ENCODE measurements at places on chromosomes 11 and 22.

GRCh38 chr11:25941353-25941752 lies 390.6 kb upstream of the ANO3 start:
- no peak for DNase-seq

- no peak for DNase-seq
Measured at GRCh38 chr22:49910229-49911155, 7.7 kb downstream of the ALG12 start.

- DNase-seq = no peak
Measured at GRCh38 chr22:19841641-19842392, 12.9 kb downstream of the GNB1L start.

DNA sequence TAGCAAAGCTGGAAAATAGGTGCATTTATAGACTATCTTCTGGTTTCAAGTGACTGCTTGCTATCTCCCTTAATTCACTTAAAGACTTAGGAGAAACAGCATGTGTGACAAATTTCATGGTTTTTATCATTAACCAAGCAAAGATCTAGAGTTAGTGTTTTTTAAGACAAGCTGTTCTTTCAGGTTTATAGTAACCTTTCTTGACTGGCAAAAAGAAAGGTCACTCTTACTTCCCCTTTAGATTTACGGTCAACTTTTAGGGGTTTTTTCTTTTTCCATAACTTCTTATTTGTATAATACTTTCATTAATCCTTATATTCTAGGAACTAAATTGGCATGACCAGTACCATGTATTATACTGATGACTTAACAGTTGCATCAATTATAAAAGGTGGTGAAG lies 46.6 kb downstream of the KDM2A start:
- DNase-seq = no peak

GRCh38 chr22:18997925-18998315 lies 61.8 kb upstream of the PRODH start:
- no peak for DNase-seq

DNA sequence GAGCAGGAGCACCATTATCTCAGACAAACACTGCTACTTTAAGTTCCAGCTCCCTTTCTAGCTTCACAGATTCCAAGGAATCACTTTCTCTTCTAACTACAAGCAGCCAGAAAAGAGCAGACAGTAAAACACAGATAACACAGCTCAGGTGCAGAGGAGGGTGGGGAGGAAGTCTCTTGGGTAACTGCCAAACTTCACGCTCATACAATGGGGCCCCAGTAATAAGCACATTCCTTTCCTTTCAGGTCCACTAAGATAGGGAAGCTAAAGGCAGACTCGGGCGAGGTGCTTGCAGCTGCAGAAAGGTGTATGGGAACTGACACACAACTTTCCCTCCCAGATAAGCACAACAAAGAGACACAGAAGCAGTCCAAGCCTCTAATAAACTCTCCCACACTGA lies 69.2 kb upstream of the OR9G4 start:
- no peak for DNase-seq

DNA sequence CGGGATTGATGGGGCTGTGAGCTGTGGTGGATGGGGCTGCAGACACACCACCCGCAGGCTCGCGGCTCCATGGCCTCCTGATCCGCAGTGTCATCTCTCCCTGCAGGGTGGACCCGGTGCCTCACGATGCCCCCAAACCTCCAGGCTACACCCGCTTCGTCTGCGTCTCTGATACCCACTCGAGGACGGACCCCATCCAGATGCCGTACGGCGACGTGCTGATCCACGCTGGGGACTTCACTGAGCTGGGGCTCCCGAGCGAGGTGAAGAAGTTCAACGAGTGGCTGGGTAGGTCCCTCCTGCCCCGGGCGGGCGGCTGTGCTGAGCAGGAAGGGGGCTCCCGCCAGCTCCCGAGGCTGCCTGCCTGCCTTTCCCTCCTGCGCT lies 23.1 kb downstream of the MPPED1 start:
- DNase-seq = no peak

GRCh38 chr11:14350215-14350614 lies 8.8 kb downstream of the RRAS2 start:
- DNase-seq = no peak

DNA sequence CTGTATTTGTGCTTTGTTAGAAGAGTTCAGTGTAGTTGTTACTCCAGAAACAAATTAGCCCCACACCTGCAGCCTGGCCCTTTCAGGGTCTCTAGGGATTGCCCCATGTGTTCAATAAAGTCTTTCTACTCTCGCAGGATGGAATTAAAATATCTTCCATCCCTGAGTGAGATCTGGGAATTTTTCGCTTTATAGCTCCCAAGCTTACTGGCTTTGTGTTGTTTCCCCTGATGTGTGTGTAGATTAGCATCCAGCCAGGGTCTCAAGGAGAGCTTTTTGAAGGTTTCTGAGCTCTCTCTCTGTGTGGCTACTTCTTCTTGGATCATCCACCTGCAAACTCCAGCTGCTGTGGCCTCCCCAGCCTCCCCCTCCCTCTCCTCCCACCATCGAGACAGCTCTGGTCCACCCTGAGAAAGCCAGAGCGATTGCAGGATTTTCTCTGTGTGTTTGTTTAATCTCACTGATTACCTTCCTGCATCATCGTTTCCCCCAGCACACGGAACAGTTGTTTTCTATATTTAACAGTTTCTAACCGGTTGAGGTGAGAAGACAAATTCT lies 553.5 kb downstream of the TBC1D22A start:
- DNase-seq = peak; percentile 57

- DNase-seq = no peak
Measured at GRCh38 chr11:20080032-20080685, 80.1 kb downstream of the DBX1 start.

DNA sequence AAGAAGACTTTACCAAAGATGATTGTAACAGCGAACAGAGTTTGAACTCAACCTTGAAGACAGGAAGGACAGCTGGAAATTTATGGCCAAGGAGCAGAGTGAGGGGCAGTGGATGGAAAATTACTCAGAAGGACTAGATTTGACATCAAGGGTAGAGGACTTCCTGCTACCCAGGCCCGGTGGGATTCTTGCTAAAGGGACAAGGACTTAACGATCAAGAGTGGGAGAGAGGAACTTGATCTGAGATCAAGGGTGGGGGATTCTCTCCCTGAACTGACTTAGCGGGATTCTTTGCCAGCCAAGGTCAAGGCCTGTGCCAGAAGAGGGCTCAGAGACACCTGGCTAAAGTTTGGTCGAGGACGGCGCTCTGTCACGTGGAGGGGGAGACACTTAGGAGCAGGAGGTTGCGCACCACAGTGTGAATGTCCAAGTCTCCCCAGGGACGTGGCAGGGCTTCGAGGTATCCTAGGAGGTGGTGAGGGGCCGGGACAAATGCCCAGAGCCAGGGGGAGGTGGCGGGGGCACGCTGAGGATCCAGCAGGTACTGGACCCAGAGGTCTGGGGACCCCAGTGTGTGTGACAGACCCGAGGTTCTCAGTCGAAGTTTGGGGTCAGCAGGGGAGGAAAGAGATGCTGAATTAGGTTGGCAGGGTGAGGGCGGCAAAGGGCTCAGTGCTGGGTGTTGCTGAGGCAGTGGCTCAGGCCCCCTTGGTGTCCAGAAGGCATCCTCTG lies 46.1 kb upstream of the SHISAL1 start:
- DNase-seq = no peak

DNA sequence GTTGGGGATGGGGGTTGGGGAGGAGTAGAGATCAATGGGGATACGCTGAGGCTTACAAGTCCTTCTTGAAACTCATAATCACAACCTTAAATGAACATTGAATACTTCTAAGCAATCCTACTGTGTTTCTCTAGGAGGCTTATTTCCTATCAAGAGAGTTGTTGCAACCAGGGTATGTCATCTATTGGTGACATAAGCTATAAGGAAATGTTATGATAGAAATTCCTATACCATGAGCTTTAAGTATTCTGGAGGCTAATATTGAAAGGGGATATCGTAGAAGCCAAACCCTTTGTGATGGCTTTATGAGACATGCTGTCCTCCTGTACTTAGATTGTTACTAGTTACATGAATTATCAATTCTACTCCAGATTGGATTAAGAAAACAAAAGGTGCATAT lies 72.9 kb downstream of the DKK3 start:
- DNase-seq = no peak

DNA sequence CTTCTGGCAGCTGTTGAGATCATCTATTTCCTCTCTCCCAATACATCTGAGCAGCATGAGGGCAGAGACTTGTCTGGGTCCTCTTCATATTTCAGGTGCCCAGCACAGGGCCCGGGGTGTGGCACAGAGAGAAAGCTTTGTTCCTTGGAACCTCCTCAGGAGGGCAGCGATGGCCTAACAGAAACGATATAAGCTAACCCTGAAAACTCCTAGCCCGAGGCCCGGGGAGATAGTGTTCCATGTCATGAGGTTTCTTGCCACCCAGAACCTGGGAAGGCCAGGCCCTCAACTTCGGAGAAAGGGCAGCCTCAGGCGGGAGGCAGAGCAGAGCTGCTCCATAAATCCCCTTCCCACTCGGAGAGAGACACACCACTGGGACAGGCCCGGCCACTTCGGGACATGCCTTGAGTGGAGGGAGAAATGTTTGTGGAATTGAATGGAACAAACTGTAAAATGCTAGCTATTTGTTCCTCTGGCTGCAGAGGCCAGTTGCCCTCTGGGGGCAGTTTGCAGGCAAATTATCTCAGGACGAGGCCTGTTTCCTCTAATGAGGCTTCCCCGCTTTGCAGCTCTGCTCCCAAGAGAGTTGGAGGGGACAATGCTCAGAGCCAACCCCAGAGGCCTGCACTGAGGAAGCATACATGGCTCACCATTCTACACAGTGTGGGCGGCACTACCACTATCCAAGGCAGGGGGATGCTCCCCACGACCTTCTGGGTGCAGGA lies 11.6 kb downstream of the ARRB1 start:
- DNase-seq = no peak

GRCh38 chr11:27212248-27212780 lies 150.7 kb downstream of the CCDC34 start:
- DNase-seq = no peak

DNA sequence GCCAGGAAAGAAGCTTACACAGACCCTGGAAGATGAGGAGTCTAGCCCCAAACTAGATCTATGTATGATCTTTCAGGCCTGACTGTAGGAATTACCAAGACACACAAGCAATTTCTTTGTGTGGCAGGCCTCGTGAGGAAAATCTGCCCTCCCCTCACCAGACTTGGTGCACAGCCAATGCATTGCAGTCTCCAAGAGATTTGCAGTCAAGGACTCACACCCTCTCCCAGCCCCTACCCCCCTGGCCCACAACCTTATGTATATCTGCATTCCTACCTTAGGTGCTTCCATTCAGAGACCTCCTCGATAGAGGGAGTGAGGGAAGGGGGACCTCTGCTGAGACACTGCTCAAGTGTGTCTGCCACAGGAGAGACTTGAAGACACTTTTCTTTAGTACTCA lies 9.8 kb downstream of the OR8B12 start:
- DNase-seq = no peak

- no peak for DNase-seq
Measured at GRCh38 chr11:27945348-27945747, 162.6 kb downstream of the KIF18A start.

GRCh38 chr11:64037027-64037634 lies 1.4 kb downstream of the FLRT1 start:
- no peak for DNase-seq

DNA sequence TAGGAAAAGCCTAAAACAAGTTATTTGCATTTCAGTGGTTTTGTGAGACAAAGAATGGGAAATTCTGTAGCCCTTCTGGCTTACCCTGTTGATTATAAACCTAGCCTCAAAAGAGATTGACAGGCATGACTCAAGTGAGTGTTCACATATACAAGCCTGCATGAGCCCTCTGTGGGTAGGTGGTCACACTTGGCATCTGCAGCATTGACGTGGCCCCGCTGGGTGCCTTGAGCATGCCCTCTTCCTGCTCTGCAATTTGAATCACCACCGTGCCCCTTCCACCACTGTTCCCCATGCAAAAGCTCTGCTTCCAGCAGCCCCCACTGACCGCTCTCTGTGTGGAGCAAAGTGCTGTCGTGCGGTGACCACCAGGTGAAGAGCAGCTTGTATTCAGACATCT lies 21.0 kb upstream of the ADSL start:
- DNase-seq = no peak

GRCh38 chr11:97860237-97860636 lies 1160.5 kb upstream of the CNTN5 start:
- DNase-seq = no peak

DNA sequence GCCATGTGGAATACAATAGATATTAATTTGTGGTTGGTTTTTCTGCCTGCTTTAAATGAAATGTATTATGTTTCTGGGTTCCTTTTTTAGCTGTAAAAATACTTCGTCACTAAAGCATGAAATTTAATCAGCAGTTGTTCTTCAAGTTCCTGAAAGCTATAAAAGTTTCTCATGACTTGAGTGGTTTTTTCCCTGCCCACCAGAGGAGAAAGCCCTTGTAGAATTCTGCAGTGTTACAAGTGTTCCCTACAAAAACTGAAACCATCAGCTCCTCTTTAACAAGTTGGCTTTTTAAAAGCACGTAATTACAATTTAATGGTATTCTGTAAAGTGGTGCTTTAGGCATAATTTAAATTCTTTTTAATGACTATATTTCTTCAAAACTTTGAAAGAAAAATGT lies 56.2 kb downstream of the PANX1 start:
- no peak for DNase-seq

GRCh38 chr11:72673943-72674828 lies at the start of gene PDE2A:
Gene PDE2A (minus strand): TSS chr11:72674422. CDS start chr11:72674207, 215 bp downstream.
- no peak for DNase-seq

DNA sequence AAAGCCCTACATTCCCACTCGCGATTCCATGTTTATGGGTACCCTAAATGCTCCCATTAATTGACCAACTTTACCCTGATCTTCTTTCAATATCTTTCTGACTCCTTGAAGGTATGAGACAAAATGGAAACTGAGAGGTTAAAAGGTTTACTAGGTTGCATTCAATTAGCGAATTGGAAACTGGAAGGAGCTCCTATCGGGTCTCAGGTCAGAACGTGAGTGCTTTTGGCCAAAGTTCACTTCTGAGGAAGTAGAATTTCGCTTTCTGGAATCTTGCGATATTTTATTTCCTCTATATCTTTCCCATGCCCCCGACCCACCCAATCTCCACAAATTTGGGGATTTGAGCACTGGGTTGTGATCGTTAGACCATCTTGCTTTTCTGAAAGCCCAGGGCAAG lies 2.6 kb downstream of the EHF start:
- no peak for DNase-seq

GRCh38 chr11:2376751-2377451 lies at the start of gene CD81:
Gene CD81 (plus strand): TSS chr11:2377310. CDS start chr11:2377550, 240 bp downstream.
- DNase-seq = peak; percentile 83

Measured in left forelimb (tissue), 1 donor.